Small intestine (tissue), 16 donors: ENCODE measurements at places on chromosomes 2 and 18. TPM values are rescaled to one million over a fixed set of nuclear protein-coding genes. Genes with fewer than 3 reads are reported as not detected.

The C1GALT1C1L gene
- not detected for polyA plus RNA-seq

The REG3G gene
- polyA plus RNA-seq = 0.89 TPM

DNA sequence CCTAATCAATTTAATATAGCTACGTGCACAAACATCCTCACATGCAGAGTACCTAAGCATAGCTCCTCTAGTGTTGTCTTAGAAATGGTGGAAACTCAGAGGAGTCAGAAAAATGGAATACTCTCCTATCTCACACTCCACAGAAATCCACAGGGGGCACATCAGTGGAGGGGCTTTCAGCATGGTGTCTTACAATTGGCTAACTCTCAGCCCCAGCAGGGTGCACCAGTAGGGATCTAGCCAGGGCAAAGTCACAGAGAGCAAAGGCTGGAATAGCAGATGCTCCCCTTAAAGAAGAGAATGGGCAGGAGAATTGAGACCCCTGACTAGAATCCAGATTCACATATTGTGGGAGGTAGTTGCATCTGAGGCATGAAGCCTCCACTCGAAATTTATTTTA, 135.7 kb downstream of the MAIP1 start:
- no peak for DNase-seq

The LYPD6B gene
- 11.1 TPM for polyA plus RNA-seq

The ALPI gene
- 261 TPM for polyA plus RNA-seq

- DNase-seq = no peak
Measured at GRCh38 chr2:71556692-71557250, 103.4 kb downstream of the DYSF start.

GRCh38 chr2:219812672-219813071, 185.2 kb downstream of the SLC4A3 start:
- no peak for DNase-seq

DNA sequence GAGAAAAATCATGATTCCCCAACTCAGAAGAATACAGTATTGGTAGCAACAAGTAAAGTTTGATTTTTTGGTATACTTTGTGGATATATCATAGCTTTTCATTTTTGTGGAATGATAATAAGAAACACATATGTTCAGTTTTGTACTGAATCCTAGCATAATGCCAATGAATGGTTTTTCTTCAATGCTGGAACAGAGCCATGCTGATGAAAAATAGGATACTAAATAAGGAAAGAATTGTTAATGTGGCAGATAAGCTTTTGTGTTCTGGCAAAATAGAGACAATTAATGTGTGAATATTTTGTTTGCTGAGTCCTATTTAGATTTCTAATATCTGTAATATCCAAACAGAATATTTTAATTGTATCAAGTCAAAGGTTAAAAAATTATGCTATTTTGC, 21.9 kb downstream of the CD28 start:
- DNase-seq = no peak

The ANKRD53 gene
- 2.2 TPM for polyA plus RNA-seq

- DNase-seq = peak; percentile 25
Measured at GRCh38 chr2:65300761-65301711, 73.4 kb downstream of the ACTR2 start.

DNA sequence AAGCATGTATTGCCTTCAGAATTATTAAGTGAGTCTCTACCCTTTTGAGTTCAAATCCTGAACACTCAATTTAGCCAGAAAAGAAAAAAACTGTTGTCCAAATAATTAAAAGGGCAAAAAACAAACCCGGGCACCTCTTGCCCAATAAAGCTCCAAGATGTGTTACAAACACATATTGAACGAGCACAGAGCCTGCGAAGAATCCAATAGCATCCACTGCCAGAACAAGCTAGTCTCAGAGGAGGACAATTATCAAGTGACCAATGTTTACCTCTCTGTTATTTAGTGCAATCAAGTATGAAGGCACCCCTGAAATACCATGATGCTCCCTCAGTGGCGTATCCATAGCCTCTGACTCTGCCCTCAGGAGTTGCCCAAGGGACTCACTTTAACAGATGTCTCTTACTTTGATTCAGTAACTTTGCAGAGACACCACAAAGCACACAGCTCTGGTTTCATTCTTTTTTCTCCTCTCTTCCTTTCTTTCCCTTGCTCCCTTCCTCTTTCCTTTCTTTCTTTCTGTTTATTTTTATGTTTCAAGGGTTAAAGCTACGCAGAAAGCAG, 93.5 kb upstream of the SPATS2L start:
- no peak for DNase-seq

DNA sequence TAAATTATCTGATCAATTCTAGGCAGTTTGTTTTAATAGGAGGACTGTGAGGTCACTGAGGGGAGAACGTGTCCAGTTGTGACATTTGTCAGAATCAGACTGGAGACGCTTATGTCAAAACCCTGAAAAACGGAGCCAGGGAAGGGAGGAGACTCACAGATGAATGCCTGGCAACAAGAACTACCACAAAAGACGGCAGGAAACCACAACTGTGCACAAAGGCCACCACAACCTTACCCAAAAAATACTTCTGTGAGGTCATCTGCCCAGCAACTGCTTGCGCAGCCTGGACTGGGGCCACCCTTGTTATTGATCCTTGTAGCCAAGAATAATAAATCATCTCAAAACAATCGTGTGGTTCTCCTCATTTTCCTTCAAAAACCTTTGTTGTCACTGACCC, 173.0 kb upstream of the ALKAL2 start:
- DNase-seq = no peak

The TXNDC2 gene
- polyA plus RNA-seq = 0.03 TPM

The ATOH8 gene
- 18.4 TPM for polyA plus RNA-seq

DNA sequence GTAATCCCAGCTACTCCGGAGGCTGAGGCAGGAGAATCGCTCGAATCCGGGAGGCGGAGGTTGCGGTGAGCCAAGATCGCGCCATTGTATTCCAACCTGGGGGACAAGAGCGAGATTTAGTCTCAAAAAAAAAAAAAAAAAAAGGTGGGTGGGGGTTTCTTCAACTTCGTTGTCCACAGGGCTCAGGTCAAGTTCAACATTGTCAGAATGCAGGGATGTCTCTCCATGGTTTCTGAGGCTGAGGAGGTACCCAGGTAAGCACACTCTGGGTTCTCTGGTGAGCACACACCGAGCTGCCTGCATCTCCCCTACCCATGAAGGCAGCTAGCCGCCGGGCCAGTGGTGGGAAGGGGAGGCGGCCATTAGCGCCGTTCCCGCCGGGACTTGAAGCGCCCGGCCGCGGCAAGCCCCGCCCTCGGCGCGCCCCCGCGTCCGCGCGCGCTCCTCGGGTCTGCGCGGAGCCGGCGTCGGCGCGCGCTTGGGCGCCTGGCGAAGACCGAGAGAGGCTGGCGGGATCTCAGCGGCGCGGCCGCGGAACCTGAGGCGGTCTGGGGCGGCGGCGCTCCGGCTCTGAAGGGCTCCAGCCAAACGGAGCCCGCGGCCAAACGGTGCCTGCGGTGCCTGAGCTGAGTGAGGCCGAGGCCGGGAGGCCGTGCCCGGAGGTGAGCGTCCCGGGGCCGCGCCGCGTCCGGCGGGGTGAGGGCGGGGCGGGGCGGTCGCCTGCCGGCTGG, at the start of gene UBXN2A:
Gene UBXN2A (plus strand): TSS at position 477 of the 731 bp plus-strand sequence. CDS start 17,852 bp downstream, outside the sequence.
- DNase-seq = peak; percentile 96

GRCh38 chr18:3906116-3906750, 456.3 kb downstream of the TGIF1 start:
- peak; percentile 56 for DNase-seq

DNA sequence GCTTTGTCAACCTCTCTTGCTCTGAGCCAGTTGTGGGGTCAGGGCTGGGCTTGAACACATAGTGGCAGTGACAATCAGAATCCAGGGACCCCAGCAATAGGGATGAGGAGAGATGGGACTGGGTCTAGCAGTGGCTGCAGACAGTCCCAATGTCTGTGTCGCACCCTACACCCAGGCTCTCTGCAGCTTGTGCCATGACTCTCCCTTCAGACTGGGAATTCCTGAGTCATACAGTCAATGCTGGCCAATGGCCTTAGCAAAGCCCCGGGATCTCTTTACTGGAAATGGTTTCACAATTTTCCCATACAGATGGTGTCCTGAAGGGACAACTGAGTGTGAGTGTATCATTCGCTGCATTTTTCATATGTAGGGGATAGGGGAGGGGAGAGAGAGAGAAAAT, 74.2 kb upstream of the CELF4 start:
- no peak for DNase-seq

- no peak for DNase-seq
Measured at GRCh38 chr2:207516206-207516605, 13.6 kb upstream of the CREB1 start.

- DNase-seq = no peak
Measured at GRCh38 chr2:101821059-101821805, 123.7 kb downstream of the MAP4K4 start.

The CSRNP3 gene
- polyA plus RNA-seq = 0.22 TPM

GRCh38 chr2:57343391-57344006, 703.1 kb upstream of the VRK2 start:
- no peak for DNase-seq

The MGAT4A gene
- polyA plus RNA-seq = 38.3 TPM

The PIEZO2 gene
- 30.2 TPM for polyA plus RNA-seq

GRCh38 chr18:63586431-63586830, 712 bp upstream of the SERPINB13 start:
- DNase-seq = peak; percentile 2

DNA sequence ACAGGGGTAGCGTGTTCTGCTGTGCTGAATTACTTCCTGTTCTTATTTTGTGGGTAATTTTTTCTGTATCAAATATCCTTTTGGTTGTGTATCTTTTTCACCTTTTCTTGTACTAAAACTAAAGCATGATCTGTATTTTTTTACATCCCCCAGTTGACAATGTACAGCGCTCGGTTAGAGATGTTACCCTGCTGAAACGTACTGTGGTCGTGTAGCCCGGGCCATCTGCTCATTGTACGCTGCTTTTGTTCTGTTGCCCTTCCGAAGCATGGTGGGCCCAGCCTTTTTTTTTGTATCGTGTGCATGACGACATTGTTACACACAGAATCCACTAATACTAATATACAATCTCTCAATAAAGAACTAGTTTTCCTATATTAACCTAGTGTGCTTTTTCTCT, 233.1 kb downstream of the HAUS1 start:
- no peak for DNase-seq

DNA sequence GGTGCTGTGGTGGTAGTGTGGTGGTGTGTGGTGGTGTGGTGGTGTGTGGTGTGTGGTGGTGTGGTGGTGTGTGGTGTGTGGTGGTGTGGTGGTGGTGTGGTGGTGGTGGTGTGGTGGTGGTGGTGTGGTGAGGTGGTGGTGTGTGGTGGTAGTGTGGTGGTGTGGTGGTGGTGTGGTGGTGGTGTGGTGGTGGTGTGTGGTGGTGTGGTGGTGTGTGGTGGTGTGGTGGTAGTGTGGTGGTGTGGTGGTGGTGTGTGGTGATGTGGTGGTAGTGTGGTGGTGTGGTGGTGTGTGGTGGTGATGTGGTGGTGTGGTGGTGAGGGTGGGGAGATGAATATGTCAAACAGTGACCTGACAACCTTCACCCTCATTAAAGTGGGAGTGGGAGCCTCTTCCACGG, 55.6 kb upstream of the DLGAP1 start:
- peak; percentile 2 for DNase-seq

DNA sequence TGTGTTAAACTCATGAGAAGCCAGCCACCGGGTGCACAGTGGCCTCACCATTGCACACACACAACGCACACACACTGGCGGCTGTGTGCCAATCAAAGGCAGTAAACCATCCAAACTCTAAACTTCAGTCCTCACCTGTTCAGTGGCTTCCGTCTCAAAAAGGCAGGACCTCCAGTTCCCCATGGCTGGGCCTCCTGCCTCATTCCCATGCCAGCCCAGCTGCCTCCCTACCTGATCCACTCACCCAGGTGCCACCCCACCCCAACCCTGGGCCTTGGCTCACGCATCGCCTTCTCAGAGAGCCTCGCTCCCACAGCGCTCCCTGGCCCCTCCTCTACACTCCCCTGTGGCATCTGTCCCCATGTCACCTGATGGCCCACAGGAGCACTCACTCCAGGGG, 190.9 kb downstream of the EIPR1 start:
- DNase-seq = no peak

GRCh38 chr18:59328683-59329082, 10.2 kb upstream of the CPLX4 start:
- DNase-seq = no peak

DNA sequence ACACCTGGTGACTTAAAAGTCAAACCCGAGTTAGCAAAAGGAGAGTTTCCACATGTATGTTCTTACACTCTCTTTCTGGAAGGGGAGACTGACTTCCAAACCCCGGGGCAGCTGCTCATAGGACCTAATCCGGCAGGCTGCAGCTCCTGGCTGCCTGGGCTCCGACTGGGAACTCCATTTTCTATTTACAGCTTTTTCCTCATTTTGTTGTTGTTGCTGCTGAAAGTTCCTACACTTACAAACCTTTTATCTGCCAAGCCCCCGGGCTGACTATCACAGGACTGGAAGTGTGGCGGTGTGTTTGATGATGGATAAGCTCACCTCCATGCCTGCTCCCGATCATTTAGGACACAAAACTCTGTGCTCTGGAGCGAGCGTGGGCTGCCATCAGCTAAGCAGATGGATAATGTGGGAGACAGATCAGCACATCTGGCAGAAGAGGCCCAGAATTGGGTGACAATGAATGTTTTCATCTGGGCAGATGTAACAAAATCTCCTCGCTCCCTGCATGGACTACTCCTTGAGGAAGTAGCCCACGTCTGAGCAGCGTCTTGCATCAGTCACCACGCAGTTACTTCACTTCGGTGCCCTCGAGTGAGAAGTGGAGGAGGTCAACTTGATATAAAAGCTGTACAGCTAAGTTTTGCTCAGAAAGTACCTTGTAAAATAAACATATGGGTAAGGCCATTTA, 114.4 kb upstream of the COPS8 start:
- no peak for DNase-seq

The PPP1R1C gene
- 0.33 TPM for polyA plus RNA-seq

The SPDYA gene
- 0.06 TPM for polyA plus RNA-seq

- DNase-seq = peak; percentile 25
Measured at GRCh38 chr2:118223992-118224894, 136.0 kb downstream of the INSIG2 start.

GRCh38 chr2:191274413-191274815, 29.2 kb downstream of the MYO1B start:
- DNase-seq = peak; percentile 50

- DNase-seq = peak; percentile 56
Measured at GRCh38 chr2:162333968-162334367, 10.0 kb upstream of the GCA start.

DNA sequence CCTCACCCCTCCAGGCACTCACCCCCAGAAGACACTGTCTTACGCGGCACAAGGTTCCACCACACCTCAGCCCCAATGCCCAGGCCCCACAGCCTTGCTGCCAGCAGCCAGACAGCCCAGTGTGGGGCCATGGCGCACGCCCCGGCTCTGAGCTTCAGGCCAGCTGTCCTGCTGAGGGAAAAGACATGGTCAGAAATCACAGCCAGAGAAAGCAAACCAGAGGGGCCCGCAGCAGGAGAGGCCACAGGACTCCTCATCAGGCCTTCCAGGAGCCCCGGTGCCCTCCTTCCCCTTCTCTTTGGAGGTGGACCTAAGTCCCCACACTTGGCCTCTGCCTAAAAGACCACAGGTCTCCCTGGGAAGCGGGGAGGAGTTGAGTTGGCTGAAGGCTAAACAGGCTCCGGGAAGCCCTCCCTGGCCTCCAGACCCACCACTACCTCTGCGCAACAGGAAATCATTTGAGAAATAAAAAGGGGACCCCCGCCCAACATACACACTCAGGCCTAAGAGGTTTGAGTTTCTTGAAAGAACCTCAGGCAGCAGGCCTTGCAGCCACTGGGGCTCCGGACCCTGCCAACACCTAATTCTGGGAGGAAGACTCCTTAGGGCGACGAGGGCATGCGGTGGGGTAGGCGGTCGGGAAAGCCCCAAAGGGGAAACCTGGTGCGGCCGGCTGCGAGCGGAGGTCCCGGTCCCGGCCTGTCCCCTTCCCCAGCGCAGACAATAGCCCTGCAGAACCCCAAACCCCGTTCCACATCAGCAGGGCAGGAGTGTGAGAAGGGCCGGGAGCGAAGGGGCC, 1.9 kb downstream of the SEMA4C start:
- DNase-seq = peak; percentile 55

- DNase-seq = no peak
Measured at GRCh38 chr2:118816669-118817068, 30.8 kb downstream of the EN1 start.
